ENCODE measurements at places on chromosomes 11 and 22.

GRCh38 chr22:19823191-19823901 lies 31.3 kb downstream of the GNB1L start:
- no peak for DNase-seq

DNA sequence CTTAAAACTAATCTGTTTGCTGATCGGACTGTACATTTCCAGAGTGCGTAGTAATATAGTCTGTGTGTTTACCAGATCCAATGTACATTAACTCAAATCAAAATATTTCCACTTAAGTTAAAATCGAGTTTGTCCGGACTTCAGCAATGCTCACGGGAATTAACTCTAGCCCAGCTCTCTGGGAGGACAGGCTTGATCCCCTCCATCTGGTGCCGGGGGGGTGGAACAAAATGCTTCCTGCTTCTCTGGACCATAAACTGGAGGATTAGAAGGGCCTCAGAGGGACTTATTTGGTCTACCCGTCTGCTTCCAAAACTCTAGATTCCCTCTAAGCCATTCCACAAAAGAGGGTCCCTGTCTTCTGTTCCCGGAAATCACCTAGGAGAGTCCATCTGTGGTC lies 511.2 kb downstream of the BUD13 start:
- DNase-seq: no peak

DNA sequence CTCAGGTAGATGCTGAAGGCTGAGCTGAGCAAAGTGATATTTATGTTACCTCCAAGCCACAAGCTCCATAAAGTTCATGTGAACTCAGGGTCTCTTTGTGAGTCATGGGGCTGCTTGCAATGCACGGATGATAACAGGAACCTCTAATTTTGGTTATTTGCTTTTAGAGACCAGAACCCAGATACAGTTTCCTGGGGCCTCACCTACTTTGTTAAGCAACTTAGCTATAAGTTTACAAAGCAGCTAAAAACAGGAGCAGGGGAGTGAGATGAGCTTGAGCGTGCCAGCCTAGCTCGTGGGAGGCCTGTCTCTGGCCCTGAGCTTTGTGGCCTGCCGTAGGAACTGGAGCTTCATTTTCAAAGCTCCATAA lies 29.2 kb downstream of the SREBF2 start:
- DNase-seq: no peak

DNA sequence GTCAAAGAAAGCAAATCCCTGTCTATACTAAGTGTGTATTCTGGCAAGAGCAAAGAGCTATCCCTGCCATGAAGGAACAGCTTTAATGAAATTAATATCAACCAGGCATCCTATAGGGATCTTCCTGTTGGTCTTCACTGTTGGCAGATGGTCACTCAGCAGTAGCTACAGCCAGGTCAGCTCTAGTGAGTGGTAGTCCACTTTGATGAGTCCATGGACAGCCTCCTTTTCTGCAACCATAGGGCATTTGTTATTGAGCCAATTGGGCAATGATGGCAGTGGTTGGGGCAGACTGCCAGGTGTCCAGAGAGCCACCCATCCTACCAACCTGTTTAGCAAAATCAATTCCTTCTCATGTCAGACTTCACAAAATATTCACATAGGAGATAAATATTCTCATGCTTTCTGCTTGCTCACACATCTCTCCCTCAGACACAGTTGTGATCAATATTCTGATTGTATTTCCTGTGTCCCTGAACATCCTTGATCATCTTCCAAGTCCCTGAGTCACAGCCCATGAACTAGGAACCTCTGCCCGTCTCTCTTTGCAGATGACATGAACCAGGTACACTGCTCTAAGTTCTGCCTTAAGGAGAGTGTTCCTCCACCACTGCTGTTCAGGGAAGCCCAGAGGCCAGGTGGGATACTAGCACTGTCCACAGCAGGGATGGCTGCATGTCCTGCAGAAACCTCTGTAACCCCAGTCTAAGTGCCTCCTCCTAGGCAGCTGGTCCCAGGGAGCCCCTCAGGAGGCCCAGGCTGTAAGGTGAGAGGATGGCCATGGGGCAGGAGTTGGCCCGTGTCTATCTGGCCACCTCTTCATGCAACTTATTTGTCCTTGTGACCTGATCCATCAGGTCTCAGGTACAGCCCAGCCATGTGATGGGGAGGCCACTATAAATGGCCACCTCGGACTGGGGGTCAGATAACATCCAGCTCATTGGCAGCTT lies 74.2 kb upstream of the IGLL5 start:
- DNase-seq: no peak

- no peak for DNase-seq
Measured at GRCh38 chr11:64728757-64729365, 5.9 kb upstream of the NRXN2 start.

DNA sequence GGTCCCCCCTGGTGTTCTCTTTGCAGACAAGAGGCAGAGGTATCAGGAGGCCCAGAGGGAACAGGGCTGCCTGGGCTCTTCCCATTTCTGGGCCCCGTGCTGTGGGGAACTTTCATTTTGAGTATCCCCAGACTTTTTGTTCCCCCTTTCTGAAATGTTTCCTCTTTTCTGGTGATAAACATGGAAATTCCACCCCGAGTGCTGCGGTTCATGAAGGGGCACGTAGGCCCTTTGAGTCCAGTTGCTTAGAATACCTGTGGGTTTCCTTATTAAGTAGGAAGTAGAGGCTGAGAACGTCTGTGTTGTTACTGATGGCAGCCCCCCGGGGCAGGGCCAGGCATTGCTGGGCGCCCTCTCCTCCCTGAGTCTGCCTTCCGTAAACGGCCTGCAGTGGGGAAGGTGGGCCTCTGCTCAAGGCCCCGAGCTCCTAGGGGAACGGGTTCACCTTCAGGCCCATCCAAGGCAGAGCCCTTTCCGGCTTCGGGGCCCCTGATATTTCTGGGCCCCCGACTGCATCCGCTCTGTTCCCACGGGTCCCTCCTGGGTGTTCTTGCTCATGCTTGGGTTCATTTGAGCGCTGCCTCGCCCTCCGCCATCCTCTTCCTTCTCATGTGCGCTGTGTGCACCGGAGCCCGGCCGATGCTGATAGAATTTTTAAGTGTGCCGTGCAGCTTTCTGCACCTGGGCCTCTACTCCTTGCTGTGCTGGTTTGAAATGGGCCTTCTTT lies 12.0 kb downstream of the TBC1D22A start:
- DNase-seq: no peak
